NCI-H1930 (cell line): ENCODE measurements at places on chromosomes 6 and 20.

DNA sequence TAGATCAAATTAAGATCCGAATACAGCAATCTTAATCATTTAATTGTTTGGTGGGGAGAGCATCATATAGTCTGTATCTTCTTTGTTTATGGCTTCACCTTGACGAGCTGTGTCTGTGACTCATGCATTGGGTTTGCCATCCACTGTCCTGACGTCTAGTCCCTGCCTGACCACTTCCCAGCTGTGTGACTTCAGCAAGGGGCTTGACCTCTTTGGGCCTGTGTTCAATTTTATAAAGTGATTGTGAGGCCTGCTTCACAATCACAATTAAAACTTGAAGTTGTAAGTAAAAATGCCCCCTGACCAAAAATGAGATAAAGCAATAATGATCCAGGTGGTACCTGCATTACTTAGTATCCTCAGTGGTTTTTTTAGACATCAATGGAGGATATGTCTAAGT is 209.2 kb downstream of the ZNF217 start:
- DNase-seq, result no peak

DNA sequence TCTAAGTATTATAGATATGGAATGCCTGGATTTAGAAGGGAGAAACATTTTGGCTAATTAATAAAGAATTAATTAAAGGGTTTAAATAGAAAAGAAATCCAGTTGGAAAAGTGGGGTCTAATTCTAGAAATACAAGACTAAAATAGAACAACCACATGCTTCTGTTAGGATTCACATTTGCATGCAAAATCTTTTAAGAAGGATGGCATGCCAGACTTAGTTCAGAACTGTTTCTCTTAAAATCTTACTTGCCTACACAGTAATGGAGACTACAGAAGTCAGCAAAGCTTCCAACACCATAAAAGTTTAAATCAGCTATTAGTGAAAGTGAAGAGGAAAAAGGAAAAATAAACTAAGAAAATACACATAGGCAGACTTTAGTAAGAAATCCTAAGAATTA is 32.7 kb upstream of the KATNA1 start:
- DNase-seq, result no peak

- DNase-seq, result no peak
These were observed 118.0 kb upstream of the MAN1A1 start for GRCh38 chr6:119467488-119468081.

DNA sequence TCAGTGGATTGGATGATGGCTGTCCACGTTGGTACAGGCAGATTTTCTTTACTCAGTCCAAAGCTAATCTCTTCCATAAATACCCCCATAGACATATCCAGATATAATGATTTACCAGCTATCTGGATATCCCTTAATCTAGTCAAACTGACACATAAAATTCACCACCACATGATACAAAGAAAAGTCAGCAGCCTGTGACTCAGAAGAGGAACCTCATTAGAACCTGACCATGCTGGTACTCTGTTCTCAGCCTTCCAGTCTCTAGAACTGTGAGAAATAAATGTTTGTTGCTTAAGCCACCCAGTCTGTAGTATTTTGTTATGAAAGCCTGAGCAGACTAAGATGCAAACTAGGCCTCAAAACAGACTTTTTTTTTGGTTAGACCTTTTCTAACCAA is 431.3 kb upstream of the RNF217 start:
- DNase-seq, result no peak

DNA sequence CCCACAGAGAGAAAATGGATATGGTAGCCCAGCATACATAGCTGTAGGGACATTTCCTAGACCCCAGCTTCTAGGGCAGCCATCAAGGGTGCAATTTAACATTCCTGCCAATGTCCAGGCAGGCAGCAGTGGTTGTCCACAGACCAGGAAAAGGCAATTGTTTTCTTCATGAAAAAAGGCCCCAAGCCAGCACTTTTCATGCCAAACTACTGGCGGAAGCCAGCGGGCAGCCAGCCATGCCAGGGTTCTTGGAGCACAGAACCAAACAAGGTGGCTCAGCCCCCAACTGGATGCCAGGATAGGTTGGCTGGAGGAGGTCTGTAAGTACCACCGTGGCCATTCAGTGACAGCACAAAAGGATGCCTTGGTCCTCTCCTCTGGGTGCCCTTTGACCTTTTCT is 94.6 kb downstream of the BANF2 start:
- no peak for DNase-seq

DNA sequence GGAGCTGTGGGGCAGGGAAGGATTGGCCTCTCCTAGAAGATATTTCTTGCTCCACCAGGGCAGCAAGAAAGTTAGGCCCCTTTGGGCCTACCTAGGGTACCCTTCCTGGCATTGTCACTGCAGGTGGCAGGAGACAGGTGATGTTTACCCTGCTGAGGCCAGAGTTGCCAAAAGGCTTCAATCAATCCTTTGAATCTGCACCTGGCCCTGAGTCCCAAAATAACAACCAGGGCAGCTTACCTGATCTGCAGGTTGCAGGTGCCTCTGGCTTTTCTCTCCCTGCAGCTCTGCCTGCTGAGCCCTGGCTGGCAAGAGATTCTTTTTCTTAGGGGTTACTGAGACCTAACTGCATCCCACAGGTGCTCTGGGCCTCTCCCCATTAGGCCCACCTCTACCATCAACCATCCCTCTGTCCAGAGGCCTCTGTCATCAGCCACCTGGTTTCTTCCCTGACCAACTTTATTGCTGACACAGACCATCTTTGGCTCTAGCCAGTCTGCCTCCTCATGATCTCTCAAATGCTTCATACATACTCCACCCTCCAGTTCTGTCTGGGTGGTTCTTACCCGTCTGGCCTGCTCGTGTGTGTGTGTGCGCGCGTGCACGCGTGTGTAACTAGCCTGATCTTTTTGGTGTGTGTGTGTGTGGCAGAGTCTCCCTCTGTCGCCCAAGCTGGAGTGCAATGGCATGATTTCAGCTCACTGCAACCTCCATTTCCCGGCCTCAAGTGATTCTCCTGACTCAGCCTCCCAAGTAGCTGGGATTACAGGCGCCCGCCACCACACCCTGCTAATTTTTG is 13.7 kb downstream of the BCL2L1 start:
- no peak for DNase-seq

DNA sequence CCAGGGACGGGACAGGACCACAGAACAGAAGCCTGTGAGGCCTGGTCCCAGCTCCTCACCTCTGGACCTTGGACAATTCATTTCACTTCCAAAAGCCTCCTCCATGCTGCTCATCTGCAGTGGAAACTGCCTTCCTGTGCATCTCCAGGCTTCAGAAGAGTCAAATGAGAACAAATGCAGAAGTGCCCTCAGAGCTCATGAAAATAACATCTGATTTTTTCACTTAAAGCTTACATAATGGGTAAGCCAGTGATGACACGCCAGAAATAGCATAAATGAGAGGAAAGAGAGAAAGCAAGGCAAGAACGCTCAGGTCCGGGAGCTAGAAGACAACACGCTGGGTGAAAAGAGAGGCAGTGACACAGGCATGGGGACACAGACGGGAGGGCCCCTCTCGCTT is 7.9 kb downstream of the CNKSR3 start:
- no peak for DNase-seq

DNA sequence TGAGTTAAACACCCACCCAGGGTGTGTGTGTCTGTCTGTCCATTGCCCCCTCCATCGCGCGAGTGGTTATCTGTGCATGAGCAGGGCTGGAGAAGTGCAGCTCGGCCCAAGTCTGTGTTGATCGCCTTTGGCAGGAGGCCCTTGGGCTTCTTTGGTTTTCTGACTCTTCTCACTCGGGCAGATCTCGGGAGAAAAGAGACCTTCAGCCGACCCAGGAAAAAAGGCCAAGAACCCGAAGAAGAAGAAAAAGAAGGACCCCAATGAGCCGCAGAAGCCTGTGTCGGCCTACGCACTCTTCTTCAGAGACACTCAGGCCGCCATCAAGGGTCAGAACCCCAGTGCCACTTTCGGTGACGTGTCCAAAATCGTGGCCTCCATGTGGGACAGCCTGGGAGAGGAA is 132.9 kb downstream of the JPH2 start:
- no peak for DNase-seq

GRCh38 chr6:86502497-86502896 is 434.8 kb upstream of the HTR1E start:
- no peak for DNase-seq

DNA sequence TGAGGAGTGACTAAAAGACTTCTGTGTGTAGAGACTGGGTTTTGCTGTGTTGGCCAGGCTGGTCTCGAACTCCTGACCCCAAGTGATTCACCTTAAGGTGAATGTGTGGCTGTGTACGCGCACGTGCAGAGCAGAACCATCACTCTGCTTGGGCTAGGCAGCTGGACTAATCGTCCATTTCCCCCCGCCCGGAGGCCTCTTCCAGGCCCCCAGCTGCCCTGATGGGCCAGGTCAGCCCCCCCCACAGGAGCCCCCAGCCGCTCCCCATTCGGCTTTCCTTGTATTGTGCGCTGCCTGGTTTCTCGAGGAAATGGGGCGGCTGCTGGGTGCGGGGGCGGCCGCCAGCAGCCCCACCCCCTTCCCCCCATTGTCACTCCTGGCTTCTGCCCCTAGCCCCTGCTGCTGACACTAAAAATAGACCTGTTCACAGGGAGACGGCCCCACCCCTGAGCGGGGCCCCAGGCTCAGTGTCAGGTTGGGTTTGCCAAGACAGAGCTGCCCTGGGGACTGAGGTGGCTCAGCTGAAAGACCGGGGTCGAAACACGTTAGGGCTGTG is 24.6 kb upstream of the CSNK2A1 start:
- no peak for DNase-seq

GRCh38 chr20:62942456-62942855 is 4.5 kb downstream of the GID8 start:
- no peak for DNase-seq

- no peak for DNase-seq
These were observed 44.6 kb upstream of the GGTLC1 start for GRCh38 chr20:24033151-24033550.

DNA sequence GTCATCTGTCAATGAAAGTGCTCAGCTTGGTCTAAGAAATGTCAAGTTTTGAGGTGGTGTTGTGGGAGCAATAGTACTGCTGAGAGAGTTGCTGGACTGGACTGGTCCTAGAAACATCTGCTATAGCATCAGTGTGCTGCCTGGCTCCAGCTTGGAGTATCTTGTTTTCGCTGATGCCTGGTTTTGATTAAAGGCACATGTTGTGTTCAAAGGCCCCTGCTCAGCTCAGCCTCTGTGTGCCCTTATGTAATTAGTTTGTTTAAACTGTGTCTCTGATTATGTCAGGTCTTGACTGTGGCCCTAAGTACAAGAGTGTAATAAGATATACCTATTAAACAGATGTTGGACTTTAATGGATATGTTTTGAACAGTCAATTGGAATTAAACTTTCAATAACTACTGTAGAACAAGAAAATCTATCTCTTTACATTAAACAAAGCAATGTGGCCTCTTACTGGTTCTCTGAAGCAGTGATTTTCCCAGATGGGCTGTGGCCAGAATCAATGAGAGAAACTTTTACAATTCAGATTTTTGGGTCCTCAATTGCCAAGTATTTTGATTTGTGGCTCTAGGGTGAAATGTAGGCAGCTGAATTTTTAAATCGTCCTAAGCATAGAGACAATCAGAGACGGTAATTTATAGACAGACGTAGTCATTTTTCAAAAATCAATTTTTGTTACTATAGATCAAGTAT is 668.2 kb downstream of the DHX35 start:
- no peak for DNase-seq

DNA sequence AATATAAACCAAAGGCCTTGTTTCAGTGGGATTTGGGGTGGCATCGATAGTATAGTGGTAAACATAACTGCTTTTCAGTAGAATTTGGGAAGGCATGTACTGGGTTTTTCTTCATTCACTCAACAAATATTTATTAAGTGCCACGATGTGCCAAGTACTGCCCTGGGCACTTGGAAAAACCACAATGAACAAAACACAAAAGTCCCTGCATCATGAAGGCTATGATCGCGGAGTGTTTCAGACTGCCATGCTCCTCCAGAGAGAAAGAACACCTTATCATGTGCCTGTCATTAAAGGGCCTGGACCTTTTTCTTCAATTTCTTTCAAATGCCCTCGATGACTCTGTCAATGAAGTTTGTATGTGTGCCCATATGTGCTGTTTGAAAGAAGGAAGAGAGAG is 59.2 kb upstream of the CEP85L start:
- no peak for DNase-seq

GRCh38 chr20:54004445-54004844 is 65.9 kb downstream of the BCAS1 start:
- DNase-seq, result no peak

DNA sequence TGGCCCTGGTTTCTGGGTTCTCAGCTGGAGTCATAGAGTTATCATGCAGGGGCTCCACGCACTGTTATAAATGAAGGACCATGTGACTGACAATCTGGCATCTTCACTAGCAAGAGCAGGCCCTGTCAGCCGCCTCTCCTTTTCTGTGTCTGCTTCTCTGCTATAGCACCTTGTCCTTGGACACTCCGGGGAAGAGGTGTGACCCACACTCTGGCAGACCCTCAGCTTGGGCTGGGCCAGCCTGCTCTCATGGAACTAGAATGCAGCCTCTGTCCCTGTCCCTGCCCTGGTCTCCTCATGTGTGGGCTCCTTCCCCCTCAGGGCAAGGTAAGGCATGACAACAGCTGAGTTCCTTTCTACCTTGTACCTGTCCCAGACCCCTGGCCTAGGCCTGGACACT is 10.9 kb upstream of the FANCE start:
- DNase-seq, result no peak
